ENCODE measurements at places on chromosomes 4 and X. TPM values are rescaled to one million over a fixed set of nuclear protein-coding genes. Genes with fewer than 3 reads are reported as not detected.
A peak's percentile ranks its signal among the peaks of the same experiment; 100 is the strongest.

The SOX3 gene
- total RNA-seq: not detected

GRCh38 chr4:88696630-88697029 lies 999 bp downstream of the NAP1L5 start:
- no peak for DNase-seq

GRCh38 chr4:145805490-145805889 lies 125.5 kb downstream of the C4orf51 start:
- no peak for DNase-seq

DNA sequence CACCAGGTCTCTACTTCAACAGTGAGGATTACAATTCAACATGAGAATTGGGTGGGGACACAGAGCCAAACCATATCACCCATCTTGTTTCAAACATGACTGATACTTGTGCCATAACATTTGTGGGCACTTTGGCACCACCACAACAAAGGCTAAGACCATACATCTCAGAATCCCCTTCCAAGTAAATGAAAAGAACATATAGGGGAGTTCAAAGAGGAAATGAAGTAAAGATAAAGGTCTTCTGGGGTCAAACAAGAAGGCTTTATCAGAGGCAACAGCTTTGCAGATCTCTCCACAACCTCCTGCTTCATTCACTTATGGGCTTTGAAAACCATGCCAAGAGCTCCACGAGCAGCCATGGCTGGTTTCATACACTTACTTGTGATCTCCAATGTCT lies 122.7 kb downstream of the ANKRD50 start:
- DNase-seq: no peak

DNA sequence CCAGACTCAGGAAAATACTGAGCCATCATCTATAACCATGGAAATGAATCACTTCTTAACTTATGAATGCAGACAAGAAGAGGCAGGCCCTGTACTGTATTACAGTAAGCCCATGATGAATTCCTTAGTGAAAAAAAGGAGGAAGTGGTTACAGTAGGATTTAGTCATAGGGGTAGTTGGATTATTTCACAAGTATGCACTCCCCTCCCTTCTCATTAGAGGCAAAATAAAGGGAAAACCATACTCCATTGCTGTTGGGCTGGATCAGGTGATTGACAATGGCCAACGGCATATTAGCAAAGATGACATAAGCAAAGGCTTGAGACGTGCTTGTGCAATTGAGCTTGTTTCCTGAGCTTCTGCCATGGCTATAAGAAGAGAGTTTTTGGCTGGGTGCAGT lies 181.1 kb upstream of the PRPS2 start:
- no peak for DNase-seq

The GPC4 gene
- 8.8 TPM for total RNA-seq

- DNase-seq: no peak
Measured at GRCh38 chr4:40954088-40954668, 204.4 kb downstream of the NSUN7 start.

The PNMA3 gene
- total RNA-seq: 0.43 TPM

- DNase-seq: peak; percentile 81
Measured at GRCh38 chrX:103063191-103063845, 653 bp downstream of the BEX1 start.

The REELD1 gene
- total RNA-seq: 0.09 TPM

The RASL11B gene
- total RNA-seq: not detected

GRCh38 chrX:50799531-50799961 lies 14.4 kb downstream of the SHROOM4 start:
- no peak for DNase-seq

The TSPAN7 gene
- 5.3 TPM for total RNA-seq

DNA sequence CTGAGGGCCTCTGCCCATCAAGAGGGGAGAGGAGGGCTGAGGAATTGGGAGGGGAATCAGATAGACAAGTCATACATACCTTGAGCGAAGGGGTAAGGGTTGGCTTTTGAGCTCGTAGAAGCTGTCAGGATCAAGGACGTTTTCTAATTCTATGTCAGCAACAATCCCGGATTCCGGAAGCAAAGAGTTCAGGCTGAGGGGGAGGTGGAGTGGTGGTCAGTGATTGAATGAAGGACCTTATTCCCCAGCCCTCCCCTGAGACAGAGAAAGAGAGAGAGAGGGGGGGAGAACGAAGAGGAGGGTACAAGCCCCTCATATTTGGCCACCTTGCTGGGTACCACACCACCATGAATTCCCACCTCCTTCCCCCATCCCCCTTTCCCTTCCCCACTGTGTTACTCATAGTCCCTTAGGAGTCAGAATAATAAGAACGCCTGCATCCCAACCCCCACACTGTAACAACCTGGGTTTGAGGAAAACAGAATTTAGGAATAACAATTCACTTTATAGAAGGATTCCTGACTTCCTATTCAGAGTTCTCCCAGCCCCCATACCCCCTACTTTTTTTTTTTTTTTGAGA lies 2.7 kb downstream of the TFE3 start:
- no peak for DNase-seq

GRCh38 chrX:12802741-12803140 lies 11.5 kb downstream of the PRPS2 start:
- no peak for DNase-seq

- peak; percentile 53 for DNase-seq
Measured at GRCh38 chr4:8427761-8428287, 12.7 kb downstream of the ACOX3 start.

- no peak for DNase-seq
Measured at GRCh38 chr4:22407361-22407760, 108.5 kb downstream of the ADGRA3 start.

- no peak for DNase-seq
Measured at GRCh38 chr4:139875411-139875825, 209.8 kb downstream of the MGST2 start.

GRCh38 chr4:172648471-172648870 lies 520.1 kb upstream of the GALNT7 start:
- no peak for DNase-seq

DNA sequence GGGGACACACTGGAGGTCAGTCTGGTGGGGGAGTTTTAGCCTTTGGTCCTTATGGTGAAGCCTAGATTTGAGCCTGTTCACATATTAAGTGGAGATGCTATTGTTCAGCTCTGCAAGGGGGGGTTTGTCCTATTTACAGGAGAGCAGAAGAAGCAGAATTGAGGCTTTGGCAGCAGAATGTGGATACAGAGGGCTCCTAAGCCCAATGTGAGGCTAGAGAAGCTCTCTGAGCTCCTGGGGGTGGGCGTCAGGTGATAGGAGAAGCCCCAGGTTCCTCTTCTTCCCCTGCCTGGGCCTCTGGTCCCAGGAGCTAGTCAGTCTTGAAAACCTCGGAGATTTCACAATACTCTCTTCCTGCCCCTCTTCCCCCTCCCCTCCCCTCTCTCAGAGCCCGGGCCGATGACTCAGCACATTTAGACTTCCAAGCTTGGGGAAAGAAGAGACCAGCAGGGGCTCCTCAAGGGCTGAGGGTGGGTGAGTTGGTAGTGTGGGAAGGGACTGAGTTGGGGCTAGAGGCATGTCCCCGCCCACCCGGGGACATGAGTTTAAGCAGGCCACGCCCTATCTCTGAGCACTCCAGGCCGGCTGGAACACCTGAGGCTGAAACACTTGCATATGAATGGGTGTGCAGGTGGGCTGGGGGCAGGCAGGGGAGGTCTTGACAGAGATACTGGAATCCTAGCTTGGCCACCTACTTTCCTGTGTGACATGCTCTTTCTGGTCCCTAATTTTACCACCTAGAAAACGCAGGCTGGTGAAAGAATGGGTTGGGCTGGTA lies 3.4 kb downstream of the TFE3 start:
- DNase-seq: peak; percentile 46

DNA sequence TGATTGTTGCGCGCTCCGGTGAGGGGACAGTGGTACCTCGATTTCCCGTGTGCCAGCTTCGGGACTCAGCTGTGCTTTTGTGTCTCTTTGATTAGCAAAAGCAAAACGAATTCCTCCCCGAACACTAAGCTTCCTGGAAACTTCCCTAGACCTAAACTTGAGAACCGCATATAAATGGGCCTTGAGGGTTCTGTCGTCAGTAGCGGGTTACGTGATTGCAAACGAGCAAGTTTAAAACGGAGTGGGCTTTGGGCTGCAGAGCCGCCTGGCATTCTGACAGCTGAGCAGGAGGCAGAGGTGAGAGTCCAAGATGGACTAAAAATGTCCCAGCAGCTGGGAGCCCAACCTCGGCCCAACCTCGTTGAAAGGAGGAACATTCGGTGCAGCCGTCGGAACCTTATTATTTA lies 1.2 kb upstream of the TAPT1 start:
- peak; percentile 43 for DNase-seq

The DDX3X gene
- total RNA-seq: 142 TPM

The TRIML2 gene
- total RNA-seq: not detected

DNA sequence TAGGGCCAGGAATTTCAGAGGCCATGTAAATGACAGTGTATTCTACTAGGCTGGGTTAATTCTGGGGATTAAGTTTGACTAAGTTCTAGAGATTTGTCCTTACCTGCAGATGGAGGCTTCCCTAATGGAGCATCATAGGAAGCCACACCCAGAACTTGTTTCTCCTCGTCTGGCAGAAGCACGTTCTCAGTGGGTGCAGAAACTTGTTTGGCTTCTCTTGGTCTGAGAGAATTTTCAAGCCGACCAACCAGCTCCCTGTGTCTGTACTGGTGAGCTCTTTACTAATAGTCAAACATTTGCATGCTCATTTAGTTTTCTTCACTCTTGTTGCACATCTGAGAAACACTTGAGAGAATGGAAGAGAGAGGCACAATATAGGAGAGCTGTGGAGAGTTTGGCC lies 907 bp upstream of the ATP10D start:
- DNase-seq: no peak

GRCh38 chr4:36556984-36557383 lies 275.6 kb downstream of the DTHD1 start:
- no peak for DNase-seq

- DNase-seq: no peak
Measured at GRCh38 chr4:121014544-121014943, 57.8 kb downstream of the NDNF start.

DNA sequence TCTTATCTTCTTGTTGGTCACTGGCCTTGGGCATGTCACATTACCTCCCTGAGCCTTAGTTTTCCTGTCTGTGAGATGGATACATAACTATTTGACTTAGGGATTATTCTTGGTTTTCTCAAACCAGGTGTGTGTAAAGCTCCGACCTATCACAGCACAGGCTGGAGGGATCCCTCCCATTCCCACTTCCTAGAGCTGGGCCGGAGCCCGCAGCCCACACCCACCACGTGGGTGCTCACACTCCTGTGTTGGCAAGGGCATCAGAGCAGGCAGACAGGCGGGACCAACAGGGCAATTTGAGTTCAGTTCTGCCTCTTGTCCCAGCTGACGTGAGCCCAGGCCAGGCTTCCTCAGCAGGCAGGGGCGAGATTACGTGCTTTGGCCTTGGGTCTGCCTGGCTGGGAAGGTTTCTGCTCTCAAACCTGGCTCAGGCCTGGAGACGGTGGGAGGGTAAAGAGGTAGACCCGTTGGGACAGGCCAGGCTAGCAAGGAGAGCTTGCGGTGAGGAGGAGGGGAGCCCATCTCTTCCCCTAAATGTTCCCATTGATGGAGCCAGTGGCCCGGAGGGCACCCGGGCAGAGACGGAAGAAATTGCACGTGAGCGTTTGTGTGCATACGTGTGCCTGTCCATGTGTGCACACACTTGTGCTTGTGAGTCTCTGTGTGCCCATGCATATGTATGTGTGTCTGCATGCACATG lies 734 bp upstream of the SH3TC1 start:
- DNase-seq: peak; percentile 75

The KLB gene
- 4.6 TPM for total RNA-seq

GRCh38 chr4:148618856-148619255 lies 176.6 kb upstream of the NR3C2 start:
- no peak for DNase-seq

- no peak for DNase-seq
Measured at GRCh38 chrX:112008724-112009123, 73.9 kb downstream of the TRPC5 start.

- peak; percentile 72 for DNase-seq
Measured at GRCh38 chrX:55488593-55489313, 895 bp downstream of the USP51 start.

DNA sequence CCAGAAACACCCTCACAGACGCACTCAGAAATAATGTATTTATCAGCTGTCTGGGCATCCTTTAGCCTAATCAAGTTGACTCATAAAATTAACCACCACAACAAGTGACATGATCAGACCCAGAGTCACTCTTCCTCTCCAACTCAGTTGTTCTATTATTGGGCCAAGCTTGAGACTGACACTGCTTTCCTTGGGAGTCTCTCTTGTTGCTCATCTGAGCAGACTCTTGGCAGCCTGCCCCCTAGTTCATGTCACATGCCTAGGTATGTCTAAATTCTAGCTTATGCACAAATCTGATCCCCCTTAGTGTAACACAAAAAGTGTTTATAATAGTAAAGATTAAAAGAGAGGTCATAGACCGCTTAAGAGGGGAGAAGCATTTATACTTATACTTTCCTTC lies 72.6 kb upstream of the ADAMTS3 start:
- DNase-seq: no peak

DNA sequence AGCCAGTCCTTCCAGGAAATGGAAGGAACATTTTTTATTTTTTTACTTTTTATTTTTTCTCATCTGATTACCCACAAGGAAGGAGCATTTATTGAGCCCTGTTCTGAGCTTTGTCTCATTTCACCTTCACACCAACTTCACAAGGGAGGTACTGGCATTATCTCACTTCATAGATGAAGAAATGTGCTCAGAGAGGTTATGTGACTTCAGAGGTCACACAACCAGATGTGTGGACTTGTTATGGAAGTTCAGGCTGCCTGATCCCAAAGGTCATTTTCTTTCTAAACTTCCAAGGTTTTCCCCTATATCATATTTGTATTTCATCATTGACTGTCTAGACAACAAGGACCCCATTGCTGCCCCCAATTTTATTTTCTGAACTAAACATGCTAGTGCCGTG lies 160.3 kb downstream of the DCLK2 start:
- no peak for DNase-seq

- DNase-seq: no peak
Measured at GRCh38 chr4:8770518-8771257, 101.0 kb downstream of the HMX1 start.

The RCHY1 gene
- 9.1 TPM for total RNA-seq

- no peak for DNase-seq
Measured at GRCh38 chr4:39354254-39354552, 12.0 kb downstream of the RFC1 start.

DNA sequence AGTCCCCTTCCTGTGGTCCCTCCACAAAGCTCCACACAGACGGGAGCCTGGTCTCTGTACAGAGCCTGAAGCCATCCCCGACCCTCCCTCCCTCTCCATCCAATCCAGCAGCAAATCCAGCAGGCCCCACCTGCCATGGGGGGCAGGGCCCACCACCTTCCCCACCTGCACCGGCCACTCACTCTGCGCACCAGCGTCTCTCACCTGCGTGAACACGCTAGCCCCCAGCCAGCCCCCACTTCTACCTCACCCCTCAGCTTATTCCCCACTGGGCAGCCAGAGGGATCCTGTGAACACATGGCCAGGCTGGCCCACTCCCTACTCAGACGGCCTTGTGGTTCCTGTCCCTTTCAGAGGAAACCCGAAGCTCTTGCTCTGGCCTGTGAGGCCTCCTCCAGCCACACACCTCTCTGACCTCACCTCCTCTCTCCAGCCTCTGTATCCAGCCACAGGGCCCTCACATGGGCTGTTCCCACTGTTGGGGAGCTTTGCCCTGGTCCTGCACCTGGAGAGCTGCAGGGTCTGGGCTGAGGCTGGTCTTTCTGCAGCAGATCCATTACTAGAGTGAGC lies 70.9 kb downstream of the WFS1 start:
- DNase-seq: no peak

The GYPB gene
- total RNA-seq: not detected

Measured in pancreas (tissue), 10 donors.